ENCODE measurements at places on chromosomes 11 and 22.
A peak's percentile ranks its signal among the peaks of the same experiment; 100 is the strongest.

DNA sequence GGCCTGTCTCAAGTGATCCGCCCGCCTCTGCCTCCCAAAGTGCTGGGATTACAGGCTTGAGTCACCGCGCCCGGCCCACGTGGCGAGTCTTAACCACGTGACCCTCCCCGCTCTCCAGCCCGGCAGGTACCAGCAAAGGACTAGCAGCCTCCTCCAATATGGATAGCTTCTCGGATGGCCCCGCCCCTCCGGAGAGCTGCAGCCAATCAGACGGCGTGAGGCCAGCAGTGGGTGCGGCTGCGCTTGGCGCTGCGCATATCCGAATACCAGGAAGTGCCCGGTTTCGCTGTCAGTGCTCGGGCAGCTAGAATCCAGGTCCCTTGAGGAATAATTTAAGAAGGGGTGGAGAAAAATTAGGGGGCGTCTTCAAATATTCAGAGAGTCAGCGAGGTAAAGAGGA, 14.7 kb upstream of the PISD start:
- no peak for DNase-seq

- DNase-seq: peak; percentile 10
Observed at GRCh38 chr22:20750461-20751184, 23.3 kb upstream of the SERPIND1 start.

GRCh38 chr22:44473580-44473979, 24.5 kb downstream of the RTL6 start:
- no peak for DNase-seq

GRCh38 chr11:133579165-133580031, 47.1 kb upstream of the OPCML start:
- DNase-seq: no peak

GRCh38 chr22:47995718-47996117, 1233.3 kb downstream of the TBC1D22A start:
- no peak for DNase-seq

- no peak for DNase-seq
Observed at GRCh38 chr11:100929377-100929776, 200.2 kb downstream of the PGR start.

DNA sequence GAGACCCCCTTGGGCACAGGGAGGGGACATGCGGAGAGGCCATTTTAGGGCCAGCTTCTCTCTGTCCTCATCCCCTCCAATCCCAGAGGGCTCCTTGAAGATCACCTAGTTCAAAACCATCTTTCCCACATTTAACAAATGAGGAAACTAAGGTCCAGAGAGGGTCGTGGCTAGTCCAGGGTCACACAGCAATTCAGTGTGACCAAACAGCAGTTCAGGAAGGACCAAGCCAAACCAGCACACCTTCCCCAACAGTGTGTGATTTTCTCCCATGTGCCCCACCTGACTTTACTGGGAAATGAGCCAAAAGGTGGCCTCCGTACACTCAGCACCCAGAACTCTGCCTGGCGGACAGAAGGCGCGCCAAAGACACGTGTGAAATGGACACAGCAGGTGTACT, 51.3 kb downstream of the CACNA1I start:
- DNase-seq: no peak

GRCh38 chr11:35419184-35419829, at the start of gene SLC1A2:
SLC1A2 (minus strand) TSS chr11:35419558; CDS start chr11:35418966, 592 bp downstream.
- peak; percentile 34 for DNase-seq

DNA sequence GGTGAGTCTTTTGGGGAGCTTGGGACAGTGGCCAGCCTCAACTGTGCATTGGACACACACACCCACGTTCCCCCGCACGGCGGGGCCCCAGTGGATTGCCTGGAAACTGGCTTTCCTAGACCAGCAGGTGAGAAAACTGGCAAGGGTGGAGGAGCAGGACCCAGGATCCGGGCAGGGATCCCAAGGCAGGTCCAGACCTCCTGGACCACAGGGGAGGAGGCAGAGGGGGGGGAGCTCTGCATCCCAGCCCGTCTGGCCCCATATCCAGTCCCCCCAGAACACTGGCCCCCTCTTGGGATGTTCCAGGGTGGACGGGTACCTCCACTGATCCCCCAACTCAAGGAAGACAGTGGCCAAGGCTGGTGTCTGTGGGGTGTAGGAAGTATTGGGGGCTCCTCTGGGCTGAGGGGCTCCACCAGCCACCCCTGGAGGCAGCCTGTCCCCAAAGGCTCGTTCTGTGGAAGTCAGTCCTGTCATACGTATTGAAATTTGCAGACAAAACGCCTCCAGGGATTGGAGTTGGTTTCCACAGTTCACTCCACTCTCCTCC, 89.3 kb upstream of the LINC01488 start:
- no peak for DNase-seq

DNA sequence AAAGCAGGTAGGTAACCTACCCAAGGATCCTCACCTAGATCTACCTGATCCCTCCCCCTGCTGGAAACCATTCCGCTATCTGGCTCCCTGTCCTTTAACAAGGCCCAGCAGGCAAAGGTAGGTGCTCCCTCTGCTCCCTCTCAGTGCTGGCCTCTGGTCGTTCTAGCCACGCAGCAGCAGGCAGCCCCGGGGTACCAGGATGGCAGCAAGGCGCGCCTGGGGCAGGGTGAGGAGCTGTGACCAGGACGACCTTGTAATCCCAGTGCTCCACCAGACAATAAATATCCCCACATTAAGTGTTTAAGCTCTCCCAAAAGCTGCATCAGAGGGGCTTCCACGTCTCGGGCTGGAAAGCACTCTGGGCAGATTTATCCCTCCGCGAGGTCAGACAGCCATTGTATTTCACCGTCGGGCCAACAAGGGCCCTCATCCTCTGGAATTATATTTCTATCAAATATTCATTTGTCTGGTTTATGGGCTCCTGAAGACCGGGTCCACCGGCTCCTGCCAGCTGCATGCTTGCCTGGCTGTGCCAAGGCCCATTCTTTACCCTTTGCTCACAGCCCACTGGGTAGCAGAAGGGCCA, 81.3 kb downstream of the CHST1 start:
- no peak for DNase-seq

DNA sequence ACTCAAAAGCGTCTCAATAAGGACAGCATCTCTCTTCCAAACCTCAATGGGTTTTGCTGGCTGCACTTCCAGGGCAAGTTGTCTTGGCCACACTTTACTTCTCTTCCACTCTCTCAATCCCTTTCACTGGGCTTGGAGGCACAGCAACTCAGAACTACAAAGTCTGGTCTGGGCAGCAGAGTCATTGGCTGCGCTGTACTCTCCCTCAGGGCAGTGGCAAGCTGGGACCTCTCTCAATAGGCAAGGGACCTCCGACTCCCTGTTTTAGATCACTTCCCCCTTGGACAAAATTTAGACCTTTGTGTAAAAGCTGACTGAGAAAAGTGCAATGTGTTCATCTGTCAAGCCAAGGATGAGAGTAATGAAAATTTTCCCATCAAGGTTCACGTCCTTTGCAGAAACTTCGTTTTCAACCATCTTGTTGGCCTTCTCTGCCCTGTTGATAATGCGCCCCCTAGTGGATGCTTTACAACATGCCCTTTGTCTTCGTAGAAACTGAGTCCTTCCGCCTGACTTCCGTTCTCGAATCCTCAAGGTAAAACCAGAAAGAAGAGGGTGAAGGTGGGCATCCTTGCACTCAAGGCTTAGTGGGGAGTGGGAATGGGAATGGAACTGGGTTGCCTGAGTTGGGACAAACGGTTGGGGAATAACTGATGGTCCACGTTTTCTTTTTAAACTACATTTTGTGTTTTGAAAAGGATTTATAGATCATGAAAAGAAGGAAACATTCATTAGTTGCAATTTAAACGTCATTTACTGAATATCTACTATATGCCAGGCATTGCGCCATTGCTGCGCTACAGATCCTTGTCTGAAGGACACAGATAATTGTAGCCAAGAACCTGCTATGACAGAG, 99.1 kb downstream of the CD44 start:
- peak; percentile 81 for DNase-seq

GRCh38 chr11:69249311-69250185, 44.4 kb upstream of the MYEOV start:
- no peak for DNase-seq

- no peak for DNase-seq
Observed at GRCh38 chr11:1732418-1733008, 17.9 kb downstream of the IFITM10 start.

- no peak for DNase-seq
Observed at GRCh38 chr11:60127311-60127811, 38.9 kb downstream of the MS4A2 start.

DNA sequence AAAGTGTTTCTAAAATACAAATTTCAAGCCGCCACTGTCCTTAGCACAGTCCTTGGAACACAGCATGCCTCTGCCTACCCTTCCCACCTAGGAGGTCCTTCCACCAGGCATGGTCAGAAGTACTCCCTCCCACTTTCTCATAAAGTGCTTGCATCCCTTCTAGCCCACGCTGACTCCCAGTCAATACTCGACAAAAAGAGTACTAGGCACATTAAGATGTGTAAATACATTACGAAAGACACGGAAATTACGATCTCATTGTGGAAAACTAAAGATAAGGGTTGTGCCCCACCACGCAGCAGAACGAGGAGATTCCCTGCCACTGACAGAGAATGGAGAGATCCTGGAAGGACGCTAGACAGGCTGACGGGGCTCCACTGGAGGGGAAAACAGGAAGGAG, 13.5 kb downstream of the CHKA start:
- no peak for DNase-seq

DNA sequence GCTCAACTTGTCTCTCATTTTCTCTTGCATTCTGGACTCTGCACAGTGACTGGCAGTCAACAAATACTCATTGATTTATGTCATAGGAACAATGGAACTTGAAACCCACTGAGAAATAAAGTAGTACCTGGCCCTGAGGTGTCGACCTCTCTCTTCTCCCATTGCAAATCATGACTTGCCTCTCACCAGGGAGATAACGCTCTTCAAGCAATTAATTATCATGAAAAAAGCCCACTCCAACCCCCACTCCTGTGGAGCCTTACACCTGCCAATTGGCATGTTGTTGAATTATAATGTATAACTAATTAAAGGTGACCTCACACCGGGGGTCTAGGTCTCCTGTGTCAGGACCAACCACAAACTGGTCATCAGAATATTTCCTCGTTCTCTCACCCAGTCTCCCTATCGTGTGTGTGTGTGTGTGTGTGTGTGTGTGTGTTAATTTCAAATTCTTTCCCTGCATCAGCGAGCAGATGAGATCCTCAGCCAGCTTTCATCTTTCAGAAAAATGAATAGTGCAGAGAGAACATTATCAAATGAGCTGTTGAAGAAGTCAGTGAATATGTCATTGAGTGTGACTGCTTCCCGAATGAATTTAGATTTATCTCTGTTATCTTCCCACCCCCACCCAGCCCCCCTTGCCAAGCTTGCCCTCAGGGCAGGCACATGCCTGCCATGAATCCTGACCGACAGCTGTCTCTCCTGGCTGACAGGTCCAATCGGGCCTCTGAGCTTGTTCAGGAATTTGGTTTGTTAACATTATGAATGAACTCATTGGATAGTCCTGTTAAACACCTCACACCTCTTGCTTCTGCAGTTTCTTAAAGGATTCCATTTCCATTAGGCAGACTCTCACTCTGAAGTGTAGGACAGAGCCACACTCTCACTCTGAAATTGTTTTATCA, 357.4 kb downstream of the INSC start:
- peak; percentile 82 for DNase-seq

- no peak for DNase-seq
Observed at GRCh38 chr11:71240865-71241691, 11.3 kb downstream of the SHANK2 start.

DNA sequence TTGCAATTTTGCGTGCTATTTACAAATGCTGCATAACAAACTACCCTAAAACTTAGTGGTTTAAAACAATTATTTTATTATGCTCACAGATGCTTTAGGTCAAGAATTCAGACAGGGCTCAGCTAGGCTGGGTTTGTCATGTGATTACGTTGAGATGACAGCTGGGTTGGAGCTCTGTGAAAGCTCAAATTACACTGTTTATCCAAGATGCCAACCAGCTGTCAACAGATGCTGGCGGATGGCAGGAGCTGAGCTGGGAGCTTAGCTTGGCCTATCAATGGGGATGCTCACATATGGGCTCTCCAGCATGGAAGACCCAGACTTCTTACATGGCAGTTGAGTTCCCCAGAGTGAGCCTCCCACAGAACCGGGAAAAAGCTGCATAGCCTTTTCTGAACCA, 62.7 kb downstream of the STK33 start:
- DNase-seq: peak; percentile 91

DNA sequence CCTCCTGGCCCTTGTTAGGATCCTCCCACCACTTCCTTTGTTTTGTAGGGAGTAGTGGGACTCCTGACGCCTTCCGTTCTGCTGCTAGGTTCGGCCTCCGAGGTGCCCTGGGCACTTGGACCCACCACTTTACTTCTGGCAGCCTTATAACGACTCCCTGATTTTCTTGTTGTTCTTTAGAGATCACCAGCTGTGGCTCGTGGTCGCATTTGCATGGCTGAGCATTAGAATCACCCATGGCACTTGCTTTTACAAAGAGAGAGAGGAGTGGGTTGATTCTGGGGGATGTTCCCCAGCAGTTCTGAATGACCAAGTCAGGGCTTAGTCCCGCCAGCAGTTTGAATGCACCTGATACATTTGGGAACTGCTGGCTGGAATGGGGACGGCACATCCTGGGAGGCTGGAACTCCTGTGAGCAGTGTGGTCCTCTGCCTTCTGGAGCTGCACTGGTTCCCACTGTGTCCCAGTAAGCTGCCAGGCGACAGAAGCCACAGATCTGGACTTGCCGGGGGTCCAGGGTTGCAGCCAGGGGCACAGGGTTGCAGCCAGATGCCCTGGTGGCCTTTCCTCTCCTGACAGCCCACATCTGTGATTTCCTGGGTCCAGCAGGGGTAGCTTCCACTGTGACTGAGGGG, 4.1 kb downstream of the TUB start:
- DNase-seq: no peak

- no peak for DNase-seq
Observed at GRCh38 chr22:21073023-21073422, 27.3 kb downstream of the LRRC74B start.

GRCh38 chr11:108551651-108552462, 41.7 kb downstream of the EXPH5 start:
- no peak for DNase-seq

- DNase-seq: no peak
Observed at GRCh38 chr11:45321031-45321595, 35.0 kb upstream of the SYT13 start.

GRCh38 chr11:115132436-115133228, 371.6 kb downstream of the CADM1 start:
- DNase-seq: no peak

DNA sequence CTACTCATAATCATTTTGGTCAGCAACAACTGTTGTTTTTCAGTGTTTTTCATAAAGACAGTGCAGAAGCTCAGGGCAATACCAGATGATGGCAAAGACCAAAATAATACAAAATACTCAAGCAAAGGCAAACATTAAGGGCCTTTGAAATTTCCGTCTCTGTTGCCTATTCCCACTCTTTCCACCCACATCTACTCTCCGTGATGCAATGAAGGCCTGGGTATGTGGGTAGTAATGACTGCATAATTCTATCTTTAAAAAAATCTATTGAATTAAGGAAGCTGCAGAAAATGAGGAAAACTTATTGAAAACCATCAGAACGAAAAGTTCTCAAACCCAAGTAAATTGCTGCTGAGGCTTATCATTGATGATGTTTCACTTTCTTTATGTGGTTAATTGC, 203.3 kb downstream of the MAML2 start:
- DNase-seq: no peak

GRCh38 chr11:79076526-79077115, 364.2 kb downstream of the TENM4 start:
- no peak for DNase-seq

GRCh38 chr11:44987506-44987905, 36.8 kb upstream of the TP53I11 start:
- DNase-seq: no peak
